Testis (tissue), 5 donors: ENCODE measurements at places on chromosomes 16 and 17.

- DNase-seq, result no peak
Measured at GRCh38 chr16:65570261-65570660, 448.4 kb upstream of the CDH11 start.

DNA sequence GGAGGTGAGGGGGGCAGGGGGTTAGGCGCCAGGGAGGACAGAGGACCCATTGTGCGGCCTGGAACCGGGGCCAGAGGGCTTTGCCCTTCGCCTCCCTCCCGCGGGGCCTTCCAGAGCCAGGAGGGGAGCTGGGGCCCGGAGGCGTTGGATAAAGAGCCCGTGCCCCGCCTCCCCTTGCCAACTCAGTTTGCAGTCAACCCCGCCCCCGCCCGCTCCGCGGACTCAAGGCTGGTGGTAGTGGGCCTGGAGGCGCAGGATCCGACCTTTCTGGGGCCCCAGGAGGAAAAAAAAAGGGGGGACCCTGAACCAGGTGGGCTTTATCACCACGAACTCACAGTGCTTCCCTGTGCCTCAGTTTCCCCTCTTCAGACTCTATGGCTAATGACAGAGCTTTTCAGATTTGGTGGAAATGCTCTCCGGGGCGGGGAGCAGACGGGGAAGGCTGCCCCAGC is 2.0 kb upstream of the SPHK1 start:
- DNase-seq, result no peak

DNA sequence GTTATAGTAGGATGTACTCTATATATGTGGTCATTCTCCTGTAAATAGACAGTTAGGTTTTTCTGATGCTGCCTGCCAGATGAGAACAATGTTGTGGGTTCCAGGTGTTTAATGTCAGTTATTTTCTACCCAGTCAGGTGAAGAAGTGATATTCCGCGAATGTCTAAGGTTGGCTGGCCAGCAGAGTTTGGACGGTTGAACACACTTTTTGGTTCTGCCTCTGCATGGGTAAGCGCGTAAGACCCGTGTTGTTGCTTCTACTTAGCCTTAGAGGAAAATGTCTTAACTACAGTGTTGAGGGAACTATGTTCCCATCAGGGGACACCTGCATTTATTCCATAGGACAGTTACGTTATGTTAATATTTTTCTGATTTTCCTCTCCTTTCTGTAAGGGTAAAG is 162.6 kb downstream of the MAP2K6 start:
- DNase-seq, result no peak

DNA sequence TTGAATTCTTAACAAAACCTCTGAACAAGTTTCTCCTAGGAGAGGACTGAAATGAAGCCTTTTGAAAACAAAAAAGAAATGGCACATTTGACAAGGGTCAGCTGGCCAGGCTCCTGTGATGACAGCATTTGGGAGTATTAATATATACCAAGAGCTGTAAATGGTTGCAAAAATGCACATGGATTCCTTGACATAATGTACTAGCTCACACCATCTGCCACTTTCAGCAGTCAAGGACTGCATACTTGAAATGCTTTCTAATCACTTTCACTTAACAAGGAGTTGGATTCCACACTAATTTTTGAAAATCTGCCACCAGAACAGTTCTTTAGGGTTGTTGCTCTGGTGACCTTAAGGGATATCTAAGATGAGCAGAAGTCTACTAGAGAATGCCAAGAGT is 236.7 kb upstream of the TOX3 start:
- DNase-seq, result no peak

DNA sequence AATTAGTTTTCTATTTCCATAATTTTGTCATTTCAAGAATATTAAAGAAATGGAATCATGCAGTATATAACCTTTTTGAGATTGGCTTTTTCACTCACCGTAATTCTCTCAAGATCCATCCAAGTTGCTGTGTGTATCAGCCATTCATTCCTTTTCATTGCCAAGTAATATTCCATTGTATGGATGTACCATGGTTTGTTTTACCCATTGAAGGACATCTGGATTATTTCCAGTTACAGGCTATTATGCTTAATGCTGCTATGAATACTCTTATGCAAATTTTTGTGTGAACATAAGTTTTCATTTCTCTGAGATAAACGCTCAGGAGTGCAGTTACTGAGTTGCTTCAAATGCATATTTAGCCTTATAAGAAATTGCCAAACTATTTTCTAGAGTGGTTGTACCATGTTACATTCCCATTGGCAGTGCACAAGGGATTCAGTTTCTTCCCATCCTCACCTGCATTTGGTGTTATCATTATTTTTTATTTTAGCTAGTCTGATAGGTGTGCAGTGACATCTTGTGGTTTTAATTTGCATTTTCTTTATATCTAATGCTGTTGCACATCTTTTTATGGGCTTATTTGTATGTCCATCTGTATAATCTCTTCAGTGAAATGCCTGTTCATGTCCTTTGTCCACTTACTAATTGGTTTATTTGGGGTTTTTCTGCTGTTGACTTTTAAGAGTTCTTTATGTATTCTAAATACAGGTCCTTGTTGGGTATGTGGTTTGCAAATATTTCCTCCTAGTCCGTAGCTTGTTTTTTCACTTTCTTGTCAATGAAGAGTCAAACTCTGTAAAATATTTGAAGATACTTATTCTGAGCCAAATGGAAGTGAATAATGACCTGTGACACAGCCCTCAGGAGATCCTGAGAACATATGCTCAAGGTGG is 32.7 kb downstream of the BMERB1 start:
- DNase-seq, result no peak
